ENCODE measurements at places on chromosomes 3 and 15.

DNA sequence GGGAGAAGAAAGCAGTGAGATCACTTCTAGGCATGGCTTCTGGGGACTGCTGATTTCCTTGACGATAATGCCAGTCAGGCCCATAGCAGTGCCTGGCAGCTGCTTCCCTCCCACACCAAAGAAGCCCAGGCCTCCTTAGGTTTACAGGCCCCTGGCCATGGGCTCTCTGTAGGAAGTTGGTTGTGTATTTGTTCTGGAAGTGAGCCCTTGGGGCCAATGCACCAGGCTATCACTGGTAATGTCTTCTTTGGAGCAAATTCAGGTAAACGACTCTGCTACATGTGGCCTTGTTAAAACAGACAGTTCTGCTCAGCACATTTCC, 89.3 kb downstream of the CCNL1 start:
- no peak for DNase-seq

DNA sequence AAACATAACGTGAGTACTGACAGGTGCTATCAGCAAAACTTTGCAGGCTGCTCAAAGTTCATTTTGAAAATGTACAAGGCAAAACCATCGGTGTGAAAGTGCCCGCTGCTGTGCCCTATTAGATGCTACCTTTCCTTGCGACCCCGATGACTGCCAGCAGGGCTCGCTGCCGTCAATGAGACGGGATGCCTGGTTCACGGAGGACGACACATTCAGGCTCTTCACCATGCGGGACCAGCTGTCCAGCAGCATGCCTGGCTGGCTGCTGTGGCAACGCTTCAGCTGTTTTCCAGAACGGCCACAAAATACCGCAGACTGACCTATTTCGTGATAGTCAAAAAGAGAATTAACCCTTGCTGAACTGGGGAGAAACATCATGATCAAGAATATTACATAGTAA, 92.7 kb upstream of the OCA2 start:
- no peak for DNase-seq

DNA sequence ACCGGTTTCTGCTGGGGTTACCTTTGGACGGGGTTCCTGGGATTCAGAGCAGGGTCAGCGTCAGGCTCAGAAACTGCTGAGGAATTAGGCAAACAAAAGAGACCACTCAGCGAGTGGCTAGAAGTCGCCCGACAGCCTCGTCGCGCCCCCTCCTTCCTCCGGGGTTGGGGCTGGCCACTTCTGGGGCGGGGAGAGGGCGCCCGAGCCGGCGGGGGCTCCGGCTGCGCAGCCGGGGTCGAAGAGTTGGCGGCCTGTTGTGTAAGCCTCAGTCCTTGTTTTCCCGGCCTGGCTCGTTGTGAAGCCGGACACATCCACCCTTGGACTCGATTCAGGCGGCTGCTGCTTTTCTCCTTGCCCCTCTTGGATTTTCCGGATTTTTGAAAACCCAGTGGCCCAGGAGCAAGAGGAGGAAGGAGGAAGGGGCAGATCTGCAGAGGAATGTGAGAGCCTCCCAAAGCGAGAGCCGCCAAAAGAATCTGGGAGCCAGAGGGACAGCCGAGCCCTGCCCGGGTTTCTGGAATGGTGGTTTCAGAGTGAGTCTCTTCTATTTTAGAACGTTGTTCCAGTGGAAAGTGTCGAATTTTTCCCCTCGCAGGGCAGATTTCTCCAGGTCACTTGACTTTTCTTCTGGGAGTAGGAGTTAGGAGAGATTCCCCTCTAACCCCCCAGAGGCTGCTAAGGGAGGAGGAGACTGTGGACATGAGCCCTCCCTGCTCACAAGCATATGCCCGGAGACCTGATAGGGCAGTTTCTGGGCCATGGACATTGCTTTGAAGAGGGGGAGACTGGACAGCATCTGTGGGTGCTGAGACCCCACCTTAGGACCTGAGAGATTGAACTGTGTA, 666 bp downstream of the SNX33 start:
- no peak for DNase-seq

DNA sequence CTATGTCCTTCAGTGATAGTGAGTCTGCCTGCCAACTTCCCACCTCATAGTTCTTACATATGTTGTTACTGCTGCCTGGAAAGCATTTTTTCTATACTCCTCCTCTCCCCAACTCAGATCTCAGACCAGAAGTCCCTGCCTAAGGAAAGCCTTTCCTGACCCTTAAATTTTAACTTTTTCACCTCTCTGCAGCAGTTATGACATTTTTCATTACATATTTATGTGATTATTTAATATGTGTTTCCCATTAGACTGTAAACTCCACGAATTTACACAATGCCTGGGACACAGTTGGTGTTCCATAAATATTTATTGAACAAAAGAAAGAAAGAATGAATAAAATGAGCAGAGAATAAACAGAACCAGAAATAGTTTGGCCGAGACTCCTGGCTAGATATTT, 125.5 kb downstream of the MITF start:
- no peak for DNase-seq

DNA sequence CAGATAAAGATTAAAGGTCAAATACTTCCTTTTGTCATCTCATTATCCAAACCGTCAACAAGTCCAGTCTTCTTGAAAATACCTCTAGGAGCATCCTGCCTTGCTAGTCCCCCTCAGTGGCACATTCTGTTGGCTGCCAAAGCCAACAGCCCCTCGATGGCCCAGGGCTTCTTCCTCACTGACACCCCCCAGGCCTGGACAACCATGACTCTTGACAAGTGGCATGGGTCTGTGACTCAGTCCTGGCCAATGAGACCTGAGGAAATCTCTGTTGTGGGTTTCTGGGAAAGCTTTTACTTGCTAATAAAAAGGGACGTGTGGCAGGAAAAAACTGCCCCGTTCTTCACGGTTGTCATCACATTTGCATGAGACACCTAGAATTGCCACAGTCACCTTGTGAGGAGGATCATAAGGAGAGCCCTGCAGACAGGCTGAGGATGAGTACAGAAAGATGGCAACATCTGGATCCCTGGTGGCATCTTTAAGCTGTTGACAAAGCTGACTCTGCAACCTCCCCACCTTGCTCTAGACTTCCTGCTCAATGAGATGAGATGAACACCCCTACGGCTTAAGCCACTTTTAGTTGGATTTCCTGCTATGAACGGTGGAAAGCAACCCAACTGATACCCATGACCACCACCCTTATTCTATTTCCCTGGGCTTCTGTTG, 81.5 kb downstream of the OXNAD1 start:
- DNase-seq: no peak

- DNase-seq: no peak
These were observed 23.8 kb downstream of the NANOGP8 start for GRCh38 chr15:35061161-35061824.

- DNase-seq: no peak
These were observed 145.7 kb downstream of the EPHA6 start for GRCh38 chr3:96959901-96960641.

DNA sequence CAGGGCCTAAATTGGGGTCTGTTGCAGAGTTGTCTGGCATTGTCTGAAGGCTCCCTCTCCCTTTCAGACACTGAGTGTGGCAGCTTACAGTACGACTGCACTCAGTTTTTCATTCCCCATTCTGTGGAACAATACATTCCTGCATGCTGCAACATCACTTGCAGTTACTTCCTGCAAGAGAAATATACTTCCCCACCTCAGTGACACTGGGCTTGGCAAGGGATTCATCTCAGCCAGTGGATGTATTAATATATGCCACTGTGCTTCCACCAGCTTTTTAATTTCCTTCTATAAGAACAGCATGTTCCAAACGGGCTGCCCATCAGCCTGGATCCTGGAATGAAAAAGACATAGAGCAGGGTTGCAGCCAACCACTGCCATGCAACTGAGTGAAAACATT, 23.1 kb downstream of the B3GALNT1 start:
- DNase-seq: no peak

GRCh38 chr3:13871791-13872190, 8.1 kb downstream of the WNT7A start:
- DNase-seq: no peak

DNA sequence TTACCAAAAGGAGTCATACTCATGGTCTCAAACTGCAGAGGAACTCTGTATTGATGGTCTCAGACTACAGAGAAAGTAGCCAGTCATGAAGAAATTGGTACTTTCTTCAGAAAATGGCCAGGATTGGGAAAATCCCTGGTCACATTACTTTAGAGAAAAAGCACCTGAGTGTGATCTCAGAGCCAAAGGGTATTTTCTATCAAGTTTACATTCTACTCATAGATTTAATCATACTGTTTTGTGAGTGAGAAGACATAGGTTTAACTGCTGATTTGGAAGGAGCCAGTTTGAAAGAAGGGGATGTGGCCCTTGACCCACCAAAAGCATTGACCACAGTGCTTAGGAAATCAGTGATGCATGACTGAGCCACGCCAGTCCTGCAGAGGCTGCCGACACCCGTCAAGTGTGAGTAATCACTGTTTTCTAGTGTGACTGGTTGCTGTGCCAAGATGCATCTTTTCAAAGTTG, 203.6 kb downstream of the AKAP13 start:
- no peak for DNase-seq

DNA sequence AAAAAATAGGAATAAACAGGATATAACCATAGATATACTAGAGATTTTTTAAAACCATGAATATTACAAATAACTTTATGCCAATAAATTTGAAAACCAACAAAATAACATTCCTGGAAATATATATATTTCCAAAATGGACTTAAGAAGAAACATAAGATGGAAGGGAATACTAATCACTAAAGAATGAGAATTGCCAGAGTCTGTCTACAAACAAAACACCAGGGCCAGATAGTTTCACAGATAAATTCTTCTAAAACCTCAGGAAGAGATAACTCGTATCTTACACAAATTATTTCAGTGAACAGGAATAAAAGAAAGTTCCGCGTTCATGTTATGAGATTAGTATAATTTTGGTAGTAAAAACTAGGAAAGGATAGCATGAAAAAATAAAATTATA, 107.3 kb downstream of the HERC1 start:
- no peak for DNase-seq

DNA sequence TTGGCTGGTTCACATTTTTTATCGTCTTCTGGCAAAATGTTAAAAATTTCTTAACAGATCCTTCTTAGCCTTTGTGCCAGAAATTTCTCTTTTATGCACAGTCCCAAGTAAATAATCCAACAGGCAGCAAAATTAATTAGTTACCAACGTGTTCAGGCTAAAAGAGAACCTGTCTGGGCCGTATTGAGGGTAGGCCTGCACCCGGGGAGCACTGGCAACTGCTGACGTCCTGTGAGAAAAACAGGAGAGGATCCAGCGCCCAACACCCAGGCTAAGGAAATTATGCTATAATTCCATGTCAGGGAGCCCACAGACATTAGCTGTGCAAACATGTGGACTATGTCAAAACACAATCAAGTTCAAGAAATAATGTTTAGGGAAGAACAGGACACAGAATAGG, 30.7 kb upstream of the CSTA start:
- no peak for DNase-seq

GRCh38 chr15:22890296-22890695, 51.8 kb downstream of the NIPA2 start:
- no peak for DNase-seq

- DNase-seq: no peak
These were observed 22.6 kb downstream of the PDHB start for GRCh38 chr3:58411036-58411435.

DNA sequence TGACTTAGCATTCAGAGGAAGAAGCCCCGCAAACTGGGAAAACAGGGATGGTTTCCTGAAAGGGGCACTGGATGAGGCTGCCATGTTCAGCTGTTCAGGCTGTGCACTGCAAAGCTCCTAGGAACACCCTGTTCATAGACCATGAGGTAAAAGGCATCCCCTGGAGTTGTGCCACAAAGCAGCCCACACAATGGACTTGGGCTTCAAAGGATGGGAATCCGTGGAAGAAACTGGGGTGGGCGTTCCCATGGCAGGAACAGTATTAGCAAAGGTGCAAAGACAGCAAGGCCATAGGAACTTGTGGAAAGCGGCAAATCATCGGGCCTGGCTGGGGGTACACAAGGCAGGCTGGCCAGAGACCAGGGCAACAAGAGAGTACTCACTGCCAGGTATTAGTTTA, 8.9 kb downstream of the OXTR start:
- no peak for DNase-seq

- DNase-seq: no peak
These were observed 21.5 kb downstream of the NR2F2 start for GRCh38 chr15:96351761-96352603.

- DNase-seq: no peak
These were observed 1044.6 kb upstream of the CFAP20DC start for GRCh38 chr3:60094392-60094947.

- no peak for DNase-seq
These were observed 3.0 kb upstream of the HDGFL3 start for GRCh38 chr15:83210619-83211018.

- DNase-seq: no peak
These were observed 25.1 kb downstream of the PCSK6 start for GRCh38 chr15:101464256-101464998.

- no peak for DNase-seq
These were observed 29.7 kb downstream of the ACSBG1 start for GRCh38 chr15:78204351-78205309.

- DNase-seq: no peak
These were observed 17.0 kb upstream of the GHSR start for GRCh38 chr3:172465281-172465680.

- no peak for DNase-seq
These were observed 123.0 kb downstream of the VGLL3 start for GRCh38 chr3:86867982-86868381.

GRCh38 chr3:195063581-195064193, 207.3 kb downstream of the XXYLT1 start:
- no peak for DNase-seq

- DNase-seq: no peak
These were observed 48.9 kb downstream of the CYP11A1 start for GRCh38 chr15:74318376-74319137.

DNA sequence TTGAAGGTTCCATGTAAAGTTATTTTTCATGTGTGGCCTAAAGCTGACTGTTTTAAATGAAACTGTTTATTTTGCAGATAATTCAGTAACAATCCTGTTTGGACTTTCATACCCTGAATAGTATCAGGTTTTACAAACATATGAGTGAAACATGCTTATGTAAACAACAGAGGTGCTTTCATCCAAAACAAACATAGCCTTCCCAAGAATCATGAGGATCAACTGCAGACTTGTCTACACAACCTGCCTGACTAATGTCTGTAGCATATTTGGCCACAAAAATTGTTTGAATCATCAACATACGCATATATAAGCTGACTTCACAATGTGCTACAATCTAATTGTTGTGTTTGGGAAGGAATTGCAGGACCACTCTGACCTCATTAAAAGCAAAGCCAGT, 190.4 kb downstream of the DIPK2A start:
- no peak for DNase-seq

DNA sequence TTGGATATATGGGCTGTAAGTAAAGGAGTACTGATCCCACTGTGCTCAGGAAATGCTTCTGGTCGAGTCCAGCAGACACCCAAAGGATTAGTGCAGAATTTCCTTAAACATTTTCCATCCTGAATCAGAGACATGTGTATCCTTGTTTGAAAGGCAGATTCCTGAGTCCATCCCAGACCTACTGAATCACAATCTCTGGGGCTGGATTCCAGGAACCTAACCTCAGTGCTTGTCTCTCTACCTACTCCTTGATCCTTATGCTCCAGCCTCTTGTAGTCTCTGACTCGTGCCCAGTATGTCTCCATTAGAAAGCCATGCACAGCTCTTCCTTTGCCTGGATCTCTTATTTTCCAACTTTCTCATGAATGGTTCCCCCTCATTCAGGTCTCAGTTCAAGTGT, 585.8 kb downstream of the NLGN1 start:
- no peak for DNase-seq

Measured in mesenteric fat pad (tissue), 1 donor.